ENCODE measurements at places on chromosomes 2 and 18.

GRCh38 chr2:60998628-60999545 is 18.6 kb upstream of the PEX13 start:
- peak; percentile 51 for DNase-seq

GRCh38 chr18:7520200-7520785 is 46.8 kb upstream of the PTPRM start:
- no peak for DNase-seq

DNA sequence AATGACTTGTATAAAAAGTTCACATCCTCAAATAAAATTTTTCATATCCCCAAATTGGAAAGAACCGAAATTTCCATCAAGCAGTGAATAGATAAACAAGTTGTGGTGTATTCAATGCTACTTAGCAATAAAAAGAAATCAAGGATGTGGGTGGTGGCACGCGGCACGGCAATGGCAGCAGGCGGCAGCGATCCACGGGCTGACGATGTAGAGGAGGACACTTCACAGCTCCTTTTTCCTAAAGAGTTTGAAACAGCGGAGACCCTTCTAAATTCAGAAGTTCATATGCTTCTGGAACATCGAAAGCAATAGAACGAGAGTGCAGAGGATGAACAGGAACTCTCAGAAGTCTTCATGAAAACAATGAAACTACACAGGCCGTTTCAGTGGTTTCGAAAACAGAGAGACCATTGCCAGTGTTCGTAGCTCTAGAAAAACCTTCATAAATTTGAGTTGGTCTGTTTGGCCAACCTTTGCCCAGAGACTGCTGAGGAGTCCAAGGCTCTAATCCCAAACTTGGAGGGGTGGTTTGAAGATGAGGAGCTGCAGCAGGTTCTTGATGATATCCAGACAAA is 9.8 kb upstream of the IL36A start:
- no peak for DNase-seq

DNA sequence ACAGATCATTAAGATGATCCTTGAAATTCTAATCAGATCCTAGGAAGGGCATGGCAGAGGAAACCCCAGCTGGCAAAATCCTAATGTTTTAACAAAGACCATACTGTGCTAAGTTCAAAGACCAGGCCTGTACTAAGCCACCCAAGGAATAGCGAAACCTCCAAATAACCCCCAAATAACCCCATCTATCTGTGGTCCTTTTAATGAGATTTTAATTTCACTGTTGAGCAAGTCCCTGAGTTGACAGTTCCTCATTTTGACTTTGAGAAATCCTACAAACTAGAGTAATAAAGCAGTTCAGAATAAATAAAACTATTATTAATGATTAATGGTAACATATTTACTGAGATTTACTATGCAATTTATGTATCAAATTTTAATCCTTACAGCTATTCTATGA is 259.8 kb downstream of the STK39 start:
- DNase-seq, result no peak

DNA sequence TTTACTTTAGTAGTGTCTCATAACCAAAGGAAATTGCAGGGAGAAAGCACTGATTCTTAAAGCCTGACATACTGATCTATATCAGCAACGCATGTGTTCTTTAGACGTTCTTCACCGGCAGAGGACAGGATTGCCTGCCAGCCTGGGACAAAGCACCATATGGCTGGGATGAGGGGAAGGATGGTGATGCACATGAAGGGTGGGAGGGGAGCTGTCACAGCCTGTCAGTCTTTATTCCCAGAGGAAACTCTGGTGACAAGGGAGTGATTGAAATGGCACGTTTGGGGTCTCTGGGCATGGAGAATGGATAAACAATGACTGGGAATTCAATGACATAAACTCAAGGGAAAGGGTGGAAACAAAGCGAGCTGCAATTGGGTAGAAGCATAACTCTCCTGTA is 808.1 kb downstream of the DCC start:
- DNase-seq, result no peak

DNA sequence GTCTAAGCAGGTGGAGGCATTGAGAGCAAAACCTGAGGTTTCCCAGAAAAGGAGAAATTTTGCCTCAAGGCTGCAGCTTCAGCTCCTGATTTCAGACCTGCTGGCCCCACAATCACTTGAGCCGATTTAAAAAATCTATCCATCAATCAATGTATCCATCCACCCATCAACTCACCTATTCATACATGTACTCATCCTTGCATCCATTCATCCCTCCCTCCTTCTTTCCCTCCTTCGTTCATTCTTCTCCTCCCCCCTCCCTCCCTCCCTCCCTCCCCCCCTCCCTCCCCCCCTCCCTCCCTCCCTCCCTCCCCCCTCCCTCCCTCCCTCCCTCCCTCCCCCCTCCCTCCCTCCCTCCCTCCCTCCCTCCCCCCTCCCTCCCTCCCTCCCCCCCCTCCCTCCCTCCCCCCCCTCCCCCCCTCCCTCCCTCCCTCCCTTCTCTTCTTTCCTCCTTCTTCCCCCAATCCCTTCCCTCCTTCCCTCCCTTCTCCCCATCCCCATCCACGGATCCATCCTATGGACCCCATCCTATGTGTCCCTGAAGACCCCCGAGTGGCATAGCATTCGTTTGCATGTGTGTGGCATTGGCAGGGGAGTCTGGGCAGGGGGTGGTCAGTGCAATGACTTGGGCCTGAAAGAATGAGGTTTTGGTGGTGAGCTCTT is 6.1 kb upstream of the PXDN start:
- DNase-seq, result no peak

GRCh38 chr2:226439337-226439736 is 360.3 kb downstream of the IRS1 start:
- no peak for DNase-seq

GRCh38 chr2:37232131-37232933 is 874 bp downstream of the NDUFAF7 start:
- DNase-seq, result peak; percentile 7

- no peak for DNase-seq
These were observed 1.4 kb downstream of the TM4SF20 start for GRCh38 chr2:227377467-227378351.

DNA sequence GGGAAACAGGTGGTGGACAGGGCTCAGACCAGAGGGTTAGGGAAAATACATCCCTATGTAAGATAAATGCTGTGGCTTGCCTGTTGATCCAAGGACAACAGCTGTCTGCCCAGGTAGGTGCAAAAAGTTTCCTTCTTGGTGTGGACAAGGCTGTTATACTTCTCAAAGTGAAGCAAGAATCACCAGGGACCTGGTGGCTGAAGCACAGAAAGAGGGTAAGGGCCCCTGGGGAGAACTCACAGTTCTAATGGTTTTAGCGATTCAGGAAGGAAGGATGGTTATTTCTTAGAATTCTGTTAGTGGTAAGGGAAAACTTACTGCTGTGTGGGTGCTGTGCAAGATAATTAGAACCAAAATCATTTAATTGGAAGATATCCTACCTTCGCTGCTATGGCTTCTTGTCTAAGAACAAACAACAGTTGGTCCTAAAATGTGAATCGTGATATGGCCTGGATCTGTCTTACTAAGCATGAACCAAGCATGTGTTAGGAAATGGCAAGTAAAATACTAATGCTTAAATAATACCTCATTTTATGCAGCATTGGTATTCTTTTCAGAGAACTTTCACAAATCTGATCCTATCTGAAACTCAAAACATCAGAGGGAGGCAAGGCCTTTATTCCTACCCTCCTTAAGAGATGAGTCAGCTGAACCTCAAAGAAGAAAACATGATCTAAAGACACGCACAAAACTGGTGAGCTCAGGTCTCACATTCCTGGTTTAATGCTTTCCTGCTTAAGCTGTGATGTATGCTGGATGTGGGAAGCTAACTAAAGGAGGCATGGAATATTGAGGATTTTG is 159.2 kb upstream of the THUMPD2 start:
- DNase-seq, result peak; percentile 72

- no peak for DNase-seq
These were observed 9.2 kb upstream of the PAIP2B start for GRCh38 chr2:71235930-71236587.

DNA sequence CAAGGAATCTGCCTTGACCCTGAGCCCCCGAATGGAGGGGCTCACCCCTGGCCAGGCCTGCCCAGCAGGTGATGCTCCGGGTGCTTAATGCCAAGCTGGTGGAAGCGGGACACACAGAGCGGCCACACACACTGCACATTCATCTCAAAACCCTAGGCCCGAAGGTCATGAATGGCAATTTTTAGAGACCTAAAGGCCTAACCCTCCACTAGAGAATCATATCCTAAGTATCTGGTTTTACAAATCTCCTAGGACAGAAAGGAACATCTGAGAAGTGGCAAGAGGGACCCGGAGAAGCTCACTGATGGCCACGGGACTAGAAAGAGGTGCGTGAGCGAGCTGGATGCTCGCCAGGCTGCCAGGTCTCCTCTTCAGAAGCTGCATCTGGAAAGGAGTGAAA is 38.3 kb downstream of the ST3GAL5 start:
- DNase-seq, result no peak

All from foreskin keratinocyte (primary cell).